GM18507 (cell line): ENCODE measurements at places on chromosomes 5 and 9.

DNA sequence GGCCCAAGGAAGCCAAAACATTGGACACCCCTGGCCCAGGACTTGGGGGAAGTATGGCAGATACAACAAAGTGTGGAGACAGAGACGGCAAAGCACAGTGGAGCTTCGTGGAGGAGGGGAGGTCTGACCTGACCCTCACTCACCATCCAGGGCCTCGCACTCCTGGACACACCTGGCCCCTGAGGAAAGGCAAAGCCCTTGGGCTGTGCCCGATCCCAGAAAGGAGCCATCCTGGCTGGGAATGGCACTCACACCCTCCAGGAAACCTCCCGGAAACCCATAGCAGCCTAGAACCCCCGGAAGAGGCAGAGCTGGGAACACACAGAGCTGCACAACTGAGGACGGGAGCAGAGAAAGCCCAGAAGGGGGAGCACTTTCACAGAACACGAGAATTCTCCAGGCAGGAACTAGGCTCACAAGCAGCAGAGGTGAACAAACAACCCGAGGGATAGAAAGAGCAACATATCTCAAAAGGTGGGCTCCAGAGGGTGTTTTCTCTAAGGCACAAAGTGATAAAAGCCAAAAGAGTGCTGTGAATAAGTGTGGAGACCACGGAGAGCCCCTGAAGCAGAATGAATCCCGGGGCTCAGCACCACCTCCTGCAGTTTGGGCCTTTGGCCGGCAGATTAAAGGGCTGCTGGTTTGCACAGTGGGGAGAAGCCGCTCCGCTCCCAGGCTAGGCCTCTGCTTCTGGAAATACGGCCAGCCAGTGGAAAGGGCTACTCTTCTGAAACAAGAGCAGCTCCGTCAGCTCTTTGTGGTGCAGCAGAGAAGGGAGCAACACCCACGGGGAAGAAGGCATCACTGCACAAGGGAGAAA lies 108.2 kb downstream of the UBE2R2 start:
- no peak for DNase-seq

DNA sequence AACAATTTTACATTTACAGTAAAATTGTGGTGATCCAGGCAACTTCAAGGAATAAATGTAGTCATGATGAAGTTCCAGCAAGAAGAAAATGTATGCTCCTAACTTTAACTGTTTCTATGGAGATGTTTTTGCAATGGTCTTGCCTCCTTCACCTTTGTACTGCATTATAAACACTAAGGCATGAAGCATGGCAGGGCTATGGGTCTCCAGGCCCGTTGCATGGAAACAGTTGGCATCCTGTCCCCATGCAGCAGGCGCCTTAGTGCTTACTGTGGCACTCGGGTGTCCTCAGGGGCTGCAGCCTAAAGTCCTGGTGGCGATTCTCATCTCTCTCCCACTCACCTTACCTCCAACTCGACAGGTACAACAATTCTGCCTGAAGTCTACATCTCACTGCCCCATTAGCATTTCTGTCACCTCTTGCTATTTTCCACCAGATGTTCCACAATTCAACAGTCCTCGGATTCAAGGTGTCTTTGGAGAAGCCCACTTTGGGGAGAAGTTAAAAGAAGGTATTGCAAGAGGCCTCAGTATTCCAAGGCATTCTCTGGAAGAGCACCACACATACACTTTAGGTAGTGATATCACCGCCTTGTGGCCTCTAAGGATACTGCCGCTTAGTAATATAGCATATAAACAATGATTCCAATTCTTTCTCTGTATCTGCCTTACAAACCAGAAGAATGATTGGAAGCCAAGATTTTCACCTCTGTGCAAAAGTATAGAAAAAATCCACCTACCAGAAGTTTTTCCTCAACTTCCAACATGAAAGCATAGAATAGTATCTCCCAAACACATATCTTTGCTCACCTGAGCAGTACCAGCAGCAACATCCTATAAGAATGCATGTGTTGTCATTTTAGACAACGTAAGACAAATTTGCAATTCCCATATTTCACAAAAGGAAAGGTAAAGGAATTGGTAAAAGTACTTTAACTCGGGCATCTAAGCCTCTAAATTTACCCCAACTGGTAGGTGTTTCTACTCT lies 5.1 kb downstream of the LIFR start:
- no peak for DNase-seq

GRCh38 chr5:32536246-32536645 lies 49.1 kb upstream of the SUB1 start:
- DNase-seq, result no peak

DNA sequence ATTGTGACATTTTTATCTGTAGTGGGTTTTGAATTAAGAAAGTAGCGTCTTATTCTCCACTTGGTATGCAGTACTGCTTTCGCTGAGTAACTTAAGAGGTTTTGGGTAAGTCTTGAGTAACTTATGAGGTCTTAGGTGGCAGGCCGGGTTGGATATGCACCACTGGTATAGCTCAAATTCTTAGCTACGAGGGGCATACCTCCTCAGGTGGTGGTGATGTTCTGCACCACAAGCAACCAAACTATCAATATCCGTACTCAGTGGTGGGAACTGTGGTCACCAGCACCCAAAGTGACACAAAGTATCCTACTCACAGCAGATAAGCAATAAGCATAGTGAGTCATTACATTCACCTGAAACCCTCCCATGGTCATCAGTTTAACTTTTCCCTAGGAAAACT lies 13.7 kb downstream of the SMC2 start:
- DNase-seq, result no peak

DNA sequence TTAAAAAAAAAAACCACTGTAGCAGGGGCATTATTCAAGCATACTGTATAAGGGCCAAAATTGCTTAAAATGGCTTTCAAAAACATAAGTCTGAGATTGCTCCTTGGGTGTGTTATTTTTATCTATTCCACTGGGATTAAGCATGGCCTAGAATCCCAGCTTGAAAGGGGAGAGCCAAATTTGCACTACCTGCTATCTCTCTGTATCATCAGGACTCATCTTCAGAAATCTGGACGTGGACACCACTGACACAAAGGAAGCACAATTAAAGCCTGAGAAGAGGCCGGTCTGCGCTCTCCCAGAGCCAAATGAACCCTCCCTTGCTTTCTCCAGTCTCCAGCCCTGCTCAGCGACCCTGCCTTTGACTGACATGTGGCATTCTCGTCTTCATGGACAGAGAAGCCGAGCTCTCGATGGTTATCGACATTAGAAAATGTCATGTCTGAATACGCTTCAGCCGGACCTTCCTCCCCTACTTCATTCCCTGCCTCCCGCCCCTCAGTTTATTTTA lies 151.3 kb downstream of the EBF1 start:
- DNase-seq, result no peak

DNA sequence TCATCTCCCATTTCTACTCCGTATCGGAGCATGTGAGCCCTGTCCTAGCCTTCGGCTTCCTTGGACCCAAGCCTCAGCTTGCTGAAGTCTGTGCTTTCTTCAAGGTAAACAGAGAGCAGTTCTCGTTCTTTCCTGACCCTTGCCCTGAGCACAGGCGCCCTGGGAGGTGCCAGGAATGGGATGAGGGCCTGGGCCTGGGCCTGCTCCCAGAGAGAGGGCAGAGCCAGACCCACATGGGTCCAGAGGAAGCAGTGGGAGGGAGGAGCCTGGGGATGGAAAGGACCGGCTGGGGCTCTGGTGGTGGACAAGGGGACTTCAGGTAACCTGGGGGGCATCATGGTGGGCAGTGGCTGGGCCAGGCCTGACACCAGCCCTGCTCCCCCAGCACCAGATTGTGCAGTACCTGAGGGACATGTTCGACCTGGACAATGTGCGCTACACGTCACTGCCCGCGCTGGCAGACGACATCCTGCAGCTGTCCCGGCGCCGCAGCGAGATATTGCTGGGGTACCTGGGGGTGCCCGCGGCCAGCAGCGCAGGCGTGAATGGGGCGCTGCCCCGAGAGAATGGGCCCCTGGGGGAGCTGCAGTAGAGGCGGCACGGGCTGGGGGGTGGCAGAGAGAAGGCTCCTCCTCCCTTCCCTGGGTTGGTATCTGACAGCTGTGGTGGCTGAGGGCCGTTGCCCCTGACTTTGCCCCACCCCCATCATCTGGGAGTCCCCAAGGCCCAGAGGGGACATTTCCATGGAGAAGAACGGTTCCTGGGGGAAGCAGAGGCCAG lies 10.9 kb upstream of the DOLPP1 start:
- DNase-seq, result no peak

GRCh38 chr9:114652776-114653555 lies 4.6 kb downstream of the TEX53 start:
- DNase-seq, result no peak

GRCh38 chr9:2727374-2727773 lies 10.1 kb downstream of the KCNV2 start:
- no peak for DNase-seq

DNA sequence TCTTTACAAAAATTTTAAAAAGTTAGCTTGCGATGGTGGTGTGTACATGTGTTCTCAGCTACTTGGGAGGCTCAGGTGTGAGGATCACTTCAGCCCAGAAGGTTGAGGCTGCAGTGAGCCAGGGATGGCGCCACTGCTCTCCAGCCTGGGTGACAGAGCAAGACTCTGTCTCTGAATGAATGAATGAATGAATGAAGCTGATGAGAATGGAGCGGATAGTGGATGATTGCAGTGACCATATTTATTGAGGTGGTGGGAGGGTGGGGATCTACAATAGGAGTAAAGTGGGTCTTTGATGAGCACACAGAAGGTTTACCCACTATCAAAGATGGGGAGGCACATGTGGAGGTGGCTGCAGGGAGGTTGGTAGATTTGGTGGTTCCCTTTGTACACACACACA lies 120.2 kb downstream of the AOPEP start:
- no peak for DNase-seq

DNA sequence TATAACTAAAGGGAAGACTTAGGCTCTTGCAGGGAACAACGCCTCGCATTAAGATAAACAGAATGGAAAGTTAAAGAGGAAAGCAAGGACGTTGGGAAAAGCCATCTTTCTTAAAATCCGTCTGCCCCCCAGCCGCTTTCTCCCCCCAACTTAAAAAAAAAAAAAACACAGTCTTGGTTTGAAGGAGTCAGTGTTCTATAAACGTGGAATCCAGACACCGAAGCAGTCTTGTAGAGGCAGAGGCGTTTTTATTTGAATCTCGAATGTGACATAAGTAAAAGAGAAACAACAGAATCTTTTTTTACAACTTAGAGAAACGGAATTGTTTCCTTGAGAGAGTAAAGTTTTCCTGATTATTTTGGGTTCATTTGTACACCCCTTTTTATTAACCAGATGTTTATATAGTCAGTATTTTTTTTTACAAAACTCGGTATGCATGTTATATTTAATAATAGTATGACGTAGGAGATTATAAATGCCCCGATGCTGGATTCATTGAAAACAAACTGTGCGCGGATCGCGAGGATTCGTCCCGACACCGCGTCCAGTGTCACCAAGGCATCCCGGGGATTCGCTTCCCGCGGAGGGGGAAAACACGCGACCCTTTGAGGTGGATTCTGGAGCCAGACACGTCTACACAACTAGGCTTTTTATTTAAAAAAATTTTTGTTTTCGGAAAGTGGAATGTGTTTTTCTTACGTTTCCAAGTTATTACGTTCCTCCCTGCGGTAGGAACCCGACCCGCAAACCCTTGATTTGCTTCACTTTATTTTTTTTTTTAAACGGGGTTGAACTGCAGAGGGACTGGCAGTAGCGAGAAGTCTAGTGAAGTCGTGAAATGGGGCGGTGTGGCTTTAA lies 6.7 kb downstream of the PTCH1 start:
- no peak for DNase-seq

- no peak for DNase-seq
Observed at GRCh38 chr5:125829349-125829748, 593.9 kb upstream of the GRAMD2B start.

DNA sequence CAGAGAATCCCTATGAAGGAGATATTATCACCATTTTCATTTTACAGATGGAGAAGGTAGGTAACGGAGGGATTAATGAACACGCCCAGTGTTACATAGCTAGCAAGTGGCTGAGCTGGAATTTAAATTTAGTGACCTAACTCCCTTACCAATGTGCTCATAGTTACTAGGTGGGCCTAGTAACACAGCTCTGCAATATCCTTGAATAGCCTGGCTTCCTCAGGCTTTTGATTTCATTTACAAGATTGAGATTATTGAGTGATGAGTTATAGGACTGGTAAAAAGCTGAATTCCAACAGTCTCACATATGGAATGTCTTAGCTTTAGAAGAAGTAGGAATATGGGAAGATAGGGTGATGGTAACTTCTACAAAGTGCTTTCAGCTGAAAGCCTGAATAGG lies 336.3 kb upstream of the KIF2A start:
- DNase-seq, result no peak

- no peak for DNase-seq
Observed at GRCh38 chr5:128378196-128378595, 159.8 kb downstream of the FBN2 start.

DNA sequence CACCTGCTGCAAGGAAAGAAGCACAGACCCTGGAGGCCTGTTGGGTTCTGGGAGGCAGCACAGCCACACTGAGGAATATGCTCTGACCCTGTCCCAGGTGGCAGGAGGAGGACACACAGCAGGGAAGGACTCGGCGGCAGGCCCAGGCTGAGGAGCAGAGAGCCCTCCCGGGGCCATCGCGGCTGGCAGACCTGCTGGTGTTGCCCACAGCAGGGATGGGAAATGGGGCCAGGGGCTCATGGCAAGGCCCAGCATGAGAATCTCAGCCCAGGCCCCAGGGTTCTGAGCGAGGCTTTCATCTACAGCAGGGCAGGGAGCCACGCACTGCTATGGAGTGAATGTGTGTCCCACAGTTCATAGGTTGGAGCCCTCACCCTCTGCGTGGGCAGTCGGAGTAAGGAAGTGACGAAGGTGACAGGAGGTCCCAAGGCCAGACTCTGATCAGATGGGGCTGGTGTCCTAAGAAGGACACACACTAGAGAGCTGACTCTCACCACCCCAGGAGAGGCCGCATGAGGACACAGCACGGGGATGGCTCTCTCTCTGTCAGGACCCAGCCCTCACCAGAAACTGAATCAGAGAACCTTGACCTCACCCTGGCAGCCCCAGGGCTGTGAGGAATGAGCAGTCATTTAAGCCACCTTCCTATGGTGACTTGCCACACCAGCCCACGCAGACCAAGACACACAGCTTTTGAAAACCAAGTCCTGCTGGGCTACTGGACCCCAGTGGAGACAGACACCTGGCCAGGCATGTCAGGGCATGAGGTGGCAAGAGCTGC lies 10.3 kb upstream of the GPSM1 start:
- DNase-seq, result no peak

DNA sequence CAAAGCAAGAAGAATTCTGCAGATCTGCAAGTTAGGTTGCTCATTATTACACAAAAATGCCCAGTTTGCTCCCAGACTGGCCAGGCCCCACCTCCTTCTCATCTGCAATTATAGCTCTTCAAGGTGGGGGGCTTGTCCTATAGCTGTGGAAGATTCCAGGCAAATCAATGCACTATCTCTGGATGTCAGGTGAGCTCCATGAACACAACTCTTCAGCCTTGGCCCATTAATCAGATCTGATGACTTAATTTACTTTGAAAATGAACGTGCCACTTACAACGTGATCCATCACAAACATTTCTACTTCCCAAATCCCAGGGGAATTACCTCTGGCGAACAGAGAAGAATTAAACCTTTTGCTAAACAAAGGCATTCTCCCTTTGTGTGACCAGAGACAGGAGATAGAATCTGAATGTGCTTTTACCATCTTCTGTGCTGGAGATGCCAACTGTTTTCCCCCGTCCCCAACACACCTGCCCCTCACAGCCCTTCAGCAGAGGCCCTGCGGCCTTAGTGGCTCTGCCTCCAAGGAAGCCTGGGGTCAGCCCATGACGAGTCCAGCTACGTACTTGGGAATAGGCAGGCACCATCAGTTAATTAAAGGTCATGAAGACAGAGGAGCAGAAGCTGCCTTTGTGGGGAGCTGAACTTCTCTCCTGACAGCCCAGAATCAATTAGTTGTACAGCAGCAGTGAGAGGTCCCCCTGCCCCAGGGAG lies 60.5 kb downstream of the SNX18 start:
- DNase-seq, result no peak
